ENCODE measurements at places on chromosomes 3 and 15. TPM values are rescaled to one million over a fixed set of nuclear protein-coding genes. Genes with fewer than 3 reads are reported as not detected.

GRCh38 chr3:78875436-78875835 lies 892.4 kb downstream of the ROBO1 start:
- no peak for DNase-seq

The SATB1 gene
- 15.1 TPM for total RNA-seq

DNA sequence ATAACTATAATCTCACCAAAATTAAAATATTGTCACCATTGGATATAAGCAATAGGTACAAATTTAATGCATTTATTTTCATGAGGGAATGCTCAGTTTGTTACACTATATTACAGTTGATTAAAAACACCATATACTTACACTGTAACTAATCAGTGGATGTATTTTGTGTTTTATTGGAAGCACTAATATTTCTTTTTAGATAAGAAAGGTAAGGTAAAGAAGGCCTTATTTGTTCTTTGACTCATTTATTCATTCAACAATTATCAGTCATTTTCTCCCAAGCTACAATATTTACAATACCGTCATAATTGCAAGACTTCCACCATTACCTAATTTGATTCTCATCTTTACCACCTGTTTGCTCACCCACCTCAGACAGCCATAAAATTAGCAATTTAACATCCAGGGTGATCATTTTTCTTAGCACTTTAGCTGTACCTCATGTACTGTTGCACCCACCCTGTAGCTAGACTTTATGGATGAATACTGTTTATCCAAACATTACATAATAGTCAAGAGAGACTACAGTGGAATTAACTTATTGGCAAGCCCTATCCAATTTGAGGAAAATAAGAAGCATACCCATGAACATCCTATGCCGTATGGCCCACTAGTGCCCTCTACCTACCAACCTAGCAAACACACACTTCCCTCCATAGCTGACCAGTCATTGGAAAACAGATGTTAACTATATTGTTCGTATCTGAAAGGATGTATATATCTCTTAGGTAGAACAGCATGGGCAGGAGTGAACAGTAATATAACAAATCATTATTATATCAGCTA lies 229.6 kb downstream of the BBX start:
- peak; percentile 63 for DNase-seq

DNA sequence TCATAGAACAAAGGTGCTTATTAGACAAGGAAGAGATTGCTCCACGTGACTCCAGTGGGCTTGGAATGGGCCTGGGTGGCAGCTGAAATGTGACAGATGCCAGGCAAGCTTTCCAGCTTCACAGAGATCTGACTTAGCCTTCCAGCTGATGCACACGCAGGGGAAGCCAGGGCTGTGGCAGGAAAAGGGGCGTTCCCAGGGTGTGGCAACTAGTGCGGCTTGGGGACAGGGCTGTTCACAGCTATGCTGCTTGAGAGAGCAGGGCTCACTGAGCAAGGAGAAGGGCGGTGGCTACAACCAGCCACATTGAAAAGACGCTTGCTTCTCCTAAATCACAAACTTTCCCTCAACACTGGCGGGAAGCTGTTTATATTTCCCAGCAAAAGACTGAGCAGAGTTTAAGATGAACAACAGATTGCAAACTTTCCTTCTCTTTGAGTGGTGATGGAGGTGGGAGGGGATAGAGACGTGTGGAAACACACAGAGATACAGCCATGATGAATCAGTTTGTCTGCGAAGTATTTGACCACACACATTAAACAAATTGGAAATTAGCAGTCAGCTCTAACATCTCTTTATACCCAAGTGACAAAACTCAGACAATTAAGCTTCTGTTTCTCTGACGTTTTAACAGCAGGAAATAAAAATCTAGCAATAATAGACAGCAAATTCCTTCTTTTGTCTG lies 127.5 kb downstream of the BDH1 start:
- DNase-seq = peak; percentile 14

The SERPINI2 gene
- not detected for total RNA-seq

- DNase-seq = no peak
Observed at GRCh38 chr3:175457301-175457700, 598.2 kb downstream of the NAALADL2 start.

DNA sequence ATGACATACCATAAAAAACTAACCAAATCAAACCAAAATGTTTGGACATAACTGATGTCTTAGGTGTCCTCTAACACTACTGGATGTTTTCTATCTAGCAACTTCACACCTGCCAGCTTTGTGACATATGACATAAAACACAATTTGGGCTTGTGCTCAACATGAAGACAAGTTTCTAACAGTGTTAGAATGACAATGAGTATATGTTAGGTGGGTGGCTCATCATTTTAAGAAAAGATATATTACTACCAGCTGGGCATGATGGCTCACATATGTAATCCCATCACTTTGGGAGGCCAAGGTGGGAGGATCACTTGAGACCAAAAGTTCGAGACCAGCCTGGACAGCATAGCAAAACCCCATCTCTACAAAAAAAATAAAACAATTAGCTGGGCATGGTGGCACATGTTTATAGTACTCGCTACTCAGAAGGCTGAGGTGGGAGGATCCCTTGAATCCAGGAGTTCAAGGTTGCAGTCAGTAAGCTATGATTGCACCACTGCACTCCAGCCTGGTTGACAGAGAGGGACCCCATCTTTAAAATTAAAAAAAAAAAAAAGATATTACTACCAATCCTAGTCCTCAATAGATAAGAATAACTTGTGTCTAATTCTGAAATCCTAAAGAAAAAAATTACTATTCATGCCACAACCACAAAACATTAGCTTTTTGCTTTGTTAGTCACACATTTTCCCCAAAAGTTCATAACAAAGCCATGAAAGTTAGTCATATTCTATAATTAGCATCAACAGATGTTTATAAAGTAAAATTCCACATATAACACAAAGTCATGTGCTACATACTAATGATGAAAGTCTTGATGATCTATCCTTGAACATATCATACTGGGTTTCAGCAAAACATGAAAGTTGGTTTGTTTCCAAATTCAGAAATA lies 59.9 kb downstream of the LRRFIP2 start:
- DNase-seq = no peak

The LRRN1 gene
- not detected for total RNA-seq

GRCh38 chr3:51332156-51332555 lies 52.9 kb upstream of the MANF start:
- DNase-seq = no peak

DNA sequence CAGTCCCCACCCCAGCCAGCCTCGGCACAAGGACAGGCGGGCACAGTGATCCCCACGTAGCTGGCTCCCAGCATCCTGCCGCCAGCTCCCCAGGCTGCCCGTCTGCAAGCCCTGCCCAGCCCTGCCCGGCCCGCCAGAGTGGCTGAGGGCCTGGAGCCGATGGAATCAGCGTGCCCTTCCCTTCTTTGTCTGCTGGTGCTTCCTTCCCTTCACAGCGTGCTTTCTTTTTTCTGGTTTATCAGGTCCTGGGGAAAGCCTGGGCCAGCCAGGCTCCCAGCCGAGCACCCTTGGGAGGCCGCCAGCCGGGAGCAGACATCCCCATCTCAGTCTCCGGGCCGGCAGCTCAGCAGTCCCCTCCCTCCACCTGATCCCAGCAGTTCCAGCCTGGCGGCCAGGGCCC lies 54.7 kb upstream of the SMAD6 start:
- DNase-seq = no peak

The TMCO5A gene
- total RNA-seq = not detected

DNA sequence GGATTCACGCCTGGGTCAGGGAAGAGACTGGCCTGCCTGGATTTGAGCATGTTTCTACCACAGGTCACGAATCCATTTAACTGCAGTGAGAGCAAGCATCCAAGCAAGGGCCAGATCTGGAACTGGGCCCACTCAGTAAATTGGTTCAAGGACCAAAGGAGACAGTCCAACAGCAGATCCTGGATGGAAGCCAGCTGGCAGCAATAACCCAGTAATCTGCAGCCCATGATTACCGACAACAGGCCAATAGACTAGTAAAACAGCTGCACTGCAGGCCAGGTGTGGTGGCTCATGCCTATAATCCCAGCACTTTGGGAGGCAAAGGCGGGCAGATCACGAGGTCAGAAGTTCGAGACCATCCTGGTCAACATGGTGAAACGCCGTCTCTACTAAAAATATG lies 11.8 kb downstream of the SAMD7 start:
- DNase-seq = no peak

- peak; percentile 22 for DNase-seq
Observed at GRCh38 chr3:103794656-103795055, 1359.8 kb downstream of the ZPLD1 start.

DNA sequence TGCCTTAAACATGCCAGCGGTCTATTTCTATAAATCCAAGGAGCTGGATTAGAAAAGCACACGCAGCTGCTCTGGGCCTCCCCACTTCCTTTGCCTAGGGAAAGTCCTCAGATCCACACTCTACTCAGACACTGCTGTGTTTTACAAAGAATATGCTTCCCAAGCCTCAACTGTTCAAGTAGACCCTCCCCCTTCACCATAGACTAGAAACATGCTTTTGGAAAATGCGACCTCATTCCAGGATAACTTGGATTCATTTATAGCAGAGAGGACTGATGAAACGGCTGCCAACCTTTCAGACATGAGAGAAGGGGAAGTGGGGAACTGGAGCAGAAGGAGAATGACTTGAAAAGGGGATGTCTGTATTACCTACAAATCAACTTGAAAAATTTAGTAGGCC lies 64.0 kb downstream of the P3H2 start:
- no peak for DNase-seq

GRCh38 chr3:183158551-183159006 lies 4.0 kb downstream of the LAMP3 start:
- DNase-seq = no peak

DNA sequence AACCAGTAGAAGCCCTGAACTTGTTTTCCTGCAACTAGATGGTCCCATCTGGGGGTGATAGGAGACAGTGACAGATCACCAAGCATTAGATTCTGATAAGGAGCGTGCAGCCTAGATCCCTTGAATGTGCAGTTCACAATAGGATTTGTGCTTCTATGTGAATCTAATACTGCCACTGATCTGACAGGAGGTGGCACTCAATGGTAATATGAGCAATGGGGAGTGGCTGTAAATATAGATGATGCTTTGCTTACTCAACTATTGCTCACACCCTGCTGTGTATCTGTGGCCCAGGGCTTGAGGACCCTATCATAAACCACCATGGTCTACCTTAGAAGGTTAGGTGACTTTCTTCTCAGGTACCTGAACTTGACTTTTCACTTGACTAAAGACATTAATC lies 417.1 kb upstream of the ARHGEF26 start:
- DNase-seq = peak; percentile 7

The HESX1 gene
- total RNA-seq = 0.47 TPM

The TCTA gene
- total RNA-seq = 26.6 TPM

GRCh38 chr15:78422571-78423340 lies 15.3 kb upstream of the IREB2 start:
- DNase-seq = peak; percentile 82

DNA sequence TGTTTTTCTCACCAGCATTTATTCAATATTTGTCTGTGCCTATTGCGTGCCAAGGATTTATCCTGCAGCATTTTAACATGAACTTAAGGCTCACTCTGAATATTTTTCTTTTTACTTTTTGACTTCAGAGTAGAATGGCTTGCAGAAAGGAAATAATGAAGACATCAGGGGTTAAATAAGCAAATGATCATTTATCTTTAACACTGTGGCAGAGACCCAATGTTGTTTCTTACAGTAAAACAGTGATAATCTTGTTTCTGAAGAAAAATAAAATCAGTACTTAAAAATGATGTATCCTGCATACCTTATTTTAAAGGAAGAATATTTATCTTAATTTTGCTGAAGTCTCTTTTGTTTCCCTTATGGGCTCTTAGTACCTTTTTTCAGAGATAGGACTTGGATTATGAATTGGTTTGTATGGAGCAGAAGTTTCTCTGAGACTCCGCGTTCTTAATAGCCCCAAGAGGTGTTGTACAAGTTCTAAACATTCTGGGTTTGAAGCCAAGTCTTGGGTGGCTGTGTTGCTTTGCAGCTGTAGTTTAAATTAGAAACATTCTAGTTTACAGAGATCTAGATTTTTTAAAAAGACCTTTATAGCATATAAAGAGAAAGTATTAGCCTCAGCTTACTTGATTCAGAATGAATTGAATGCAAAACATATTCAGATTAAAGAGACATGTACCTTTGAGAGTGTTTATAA lies 40.5 kb downstream of the COL6A6 start:
- no peak for DNase-seq

DNA sequence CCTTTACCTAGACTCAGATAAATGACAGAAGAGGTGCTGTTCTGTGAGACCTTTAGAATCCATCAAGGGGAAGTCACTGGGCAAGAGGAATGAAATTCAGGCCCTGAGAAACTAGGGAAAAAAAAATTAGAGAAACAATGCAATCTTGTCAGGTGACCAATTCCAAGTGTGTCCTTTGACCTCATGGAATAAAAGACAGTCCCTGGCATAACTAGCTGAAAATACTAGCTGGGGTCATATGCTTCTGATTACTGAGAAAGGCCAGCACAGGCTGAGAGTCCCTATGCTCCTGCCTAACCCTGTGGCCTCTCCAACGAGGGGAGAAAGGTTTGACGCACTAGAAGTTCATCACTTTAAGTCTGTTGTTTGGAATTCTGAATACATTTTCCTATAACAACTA lies 167.3 kb downstream of the XXYLT1 start:
- no peak for DNase-seq

- no peak for DNase-seq
Observed at GRCh38 chr15:78362716-78363380, 22.7 kb downstream of the CRABP1 start.

DNA sequence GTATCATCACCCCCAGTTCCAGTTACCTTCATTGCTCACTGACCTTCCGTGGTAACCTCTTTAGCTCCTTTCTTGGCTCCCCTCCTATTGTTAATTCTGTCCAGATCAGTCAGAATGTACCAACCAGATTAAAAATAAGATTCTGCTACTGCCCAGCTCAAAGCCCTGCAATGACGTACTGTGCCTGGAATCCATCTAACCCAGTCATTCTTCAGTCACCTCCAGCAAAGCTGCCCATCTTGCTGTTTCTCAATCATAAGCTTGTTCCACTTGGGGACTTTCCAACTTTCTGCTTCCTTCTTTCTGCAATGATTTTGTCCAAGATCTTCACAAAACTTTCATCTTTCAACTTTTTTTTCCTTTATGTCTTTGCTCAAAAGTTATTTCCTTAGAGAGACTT lies 512.0 kb upstream of the ZNF385D start:
- no peak for DNase-seq

The TAGLN3 gene
- 0.08 TPM for total RNA-seq

The ECE2 gene
- not detected for total RNA-seq

DNA sequence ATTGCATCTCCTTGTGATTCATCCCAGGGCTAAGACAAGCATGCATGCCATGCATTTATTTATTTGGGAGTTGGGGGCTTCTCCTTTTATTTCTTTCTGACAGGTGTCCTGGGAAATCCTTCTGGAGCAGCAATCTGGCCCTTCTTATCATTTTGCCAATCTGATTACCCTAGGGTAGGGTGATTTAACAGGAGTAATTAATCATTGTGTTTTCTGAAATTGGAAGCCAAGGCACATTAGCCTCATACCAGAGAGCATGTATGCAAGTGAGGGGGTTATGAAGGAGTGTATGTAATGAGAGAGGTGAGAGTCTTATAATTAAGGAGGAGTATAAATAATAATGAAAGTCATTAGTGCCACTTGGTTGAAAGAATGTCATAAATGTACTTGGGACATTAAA lies 37.4 kb upstream of the ARPP21 start:
- DNase-seq = no peak

The OR5AC2 gene
- total RNA-seq = not detected

- no peak for DNase-seq
Observed at GRCh38 chr3:58353722-58354553, 21.2 kb downstream of the PXK start.

Data from HT-29 (cell line).